ENCODE measurements at places on chromosomes 1 and 21. TPM values are rescaled to one million over a fixed set of nuclear protein-coding genes. Genes with fewer than 3 reads are reported as not detected.

GRCh38 chr1:40919475-40920011 lies 57.4 kb upstream of the CITED4 start:
- H3K36me3 ChIP-seq, result no peaks in the 10 kb centered on the region
- H3K27ac ChIP-seq, result no peak overlapping the region
- DNase-seq, result no peak
- no peaks in the 10 kb centered on the region for H3K27me3 ChIP-seq

Gene SYNC
- 209 TPM for total RNA-seq

GRCh38 chr1:40309374-40310128 lies 7.5 kb downstream of the COL9A2 start:
- no peak overlapping the region for H3K27ac ChIP-seq
- H3K36me3 ChIP-seq, result no peaks in the 10 kb centered on the region
- no peak overlapping the region for H3K4me3 ChIP-seq
- H3K4me1 ChIP-seq, result peaks cover 11% of the 10 kb centered on the region
- H3K27me3 ChIP-seq, result no peaks in the 10 kb centered on the region
- no peak for DNase-seq

- peaks cover 5% of the 10 kb centered on the region for H3K27me3 ChIP-seq
- no peak overlapping the region for H3K27ac ChIP-seq
- no peak overlapping the region for H3K4me3 ChIP-seq
These were observed 47.7 kb downstream of the FCRL5 start for GRCh38 chr1:157504646-157505045.

DNA sequence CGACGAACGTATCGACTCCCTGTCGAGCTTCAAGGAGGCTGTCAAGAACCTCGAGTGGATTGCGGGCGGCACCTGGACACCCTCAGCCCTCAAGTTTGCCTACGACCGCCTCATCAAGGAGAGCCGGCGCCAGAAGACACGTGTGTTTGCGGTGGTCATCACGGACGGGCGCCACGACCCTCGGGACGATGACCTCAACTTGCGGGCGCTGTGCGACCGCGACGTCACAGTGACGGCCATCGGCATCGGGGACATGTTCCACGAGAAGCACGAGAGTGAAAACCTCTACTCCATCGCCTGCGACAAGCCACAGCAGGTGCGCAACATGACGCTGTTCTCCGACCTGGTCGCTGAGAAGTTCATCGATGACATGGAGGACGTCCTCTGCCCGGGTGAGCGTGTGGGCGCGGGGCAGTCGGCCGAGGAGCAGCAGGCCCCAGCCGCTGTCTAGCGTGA lies 28.0 kb downstream of the COL6A2 start:
- no peak overlapping the region for H3K27ac ChIP-seq
- DNase-seq, result peak; percentile 40
- no peaks in the 10 kb centered on the region for H3K27me3 ChIP-seq
- no peak overlapping the region for H3K4me3 ChIP-seq
- H3K4me1 ChIP-seq, result peaks cover 10% of the 10 kb centered on the region

- DNase-seq, result no peak
- no peak overlapping the region for H3K27ac ChIP-seq
- H3K4me1 ChIP-seq, result no peaks in the 10 kb centered on the region
- H3K36me3 ChIP-seq, result no peaks in the 10 kb centered on the region
- no peak overlapping the region for H3K4me3 ChIP-seq
These were observed 211.0 kb upstream of the DMRTA2 start for GRCh38 chr1:50634251-50634650.

DNA sequence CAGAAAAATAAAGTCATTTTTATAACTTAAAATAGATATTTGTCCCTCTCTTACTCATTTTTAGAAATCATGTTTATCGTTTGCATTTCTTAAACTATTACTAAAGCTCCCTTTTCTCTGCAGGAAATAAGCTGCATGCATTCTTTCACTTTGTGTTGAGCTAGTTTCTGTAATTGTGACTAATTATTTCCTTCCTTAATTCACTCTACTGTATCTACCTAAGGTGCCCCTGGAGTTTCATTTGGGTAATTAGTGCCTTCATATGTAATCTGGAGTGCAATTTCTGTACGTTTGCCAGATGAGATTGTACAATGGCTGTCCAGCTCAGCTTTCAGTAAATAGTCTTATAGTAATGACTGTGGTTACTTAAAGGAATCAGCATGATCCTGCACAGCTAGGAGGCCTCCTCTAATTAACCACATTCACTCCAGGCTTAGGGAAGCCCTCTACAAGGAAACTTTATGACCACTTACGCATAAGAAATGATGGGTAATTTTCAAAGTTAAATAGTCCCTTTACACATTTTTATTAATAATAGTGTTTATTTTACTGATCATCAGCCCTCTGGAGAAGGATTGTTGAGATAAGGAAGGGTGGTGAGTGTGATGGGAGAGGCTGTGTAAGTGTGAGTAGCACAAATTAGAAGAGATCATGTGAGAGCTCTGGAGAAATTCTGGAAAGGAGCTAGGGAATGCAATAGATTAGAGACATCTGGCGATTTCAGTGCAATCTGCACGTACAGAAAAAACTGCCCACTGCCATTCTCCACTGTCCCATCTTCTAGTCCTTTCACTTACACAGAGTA lies 86.8 kb downstream of the LRRC8C start:
- H3K4me1 ChIP-seq, result peaks cover 45% of the 10 kb centered on the region
- H3K27me3 ChIP-seq, result no peaks in the 10 kb centered on the region
- peak overlapping the region; percentile 10 for H3K27ac ChIP-seq
- H3K4me3 ChIP-seq, result no peak overlapping the region
- no peak for DNase-seq

GRCh38 chr1:4726620-4727341 lies 72.4 kb downstream of the AJAP1 start:
- H3K4me3 ChIP-seq, result no peak overlapping the region
- DNase-seq, result no peak
- no peak overlapping the region for H3K27ac ChIP-seq
- H3K27me3 ChIP-seq, result no peaks in the 10 kb centered on the region
- H3K36me3 ChIP-seq, result no peaks in the 10 kb centered on the region

- no peak overlapping the region for H3K4me3 ChIP-seq
- no peaks in the 10 kb centered on the region for H3K4me1 ChIP-seq
- no peak for DNase-seq
These were observed 58.2 kb upstream of the FOXD3 start for GRCh38 chr1:63264161-63264560.

DNA sequence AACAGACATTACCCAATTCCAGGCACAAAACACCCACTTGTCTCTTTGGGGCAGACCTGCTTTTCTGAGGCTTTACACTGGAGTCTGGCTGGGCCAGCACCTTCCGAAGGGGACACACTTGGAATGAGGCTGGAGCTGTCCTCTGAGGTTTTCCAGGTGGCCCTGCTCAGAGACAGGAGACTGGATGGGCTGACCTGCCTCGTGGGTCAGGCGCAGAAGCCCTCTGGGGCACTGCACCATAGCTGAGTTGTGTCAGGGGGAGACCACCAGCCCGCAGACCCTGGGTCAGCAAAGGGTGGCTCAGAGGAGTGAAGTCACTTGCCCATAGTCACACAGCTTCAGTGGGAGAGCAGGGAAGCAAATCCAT lies 1.8 kb downstream of the SH2D5 start:
- no peak overlapping the region for H3K27ac ChIP-seq
- peaks cover 22% of the 10 kb centered on the region for H3K4me1 ChIP-seq
- H3K36me3 ChIP-seq, result no peaks in the 10 kb centered on the region
- no peak overlapping the region for H3K4me3 ChIP-seq
- no peak for DNase-seq
